ENCODE measurements at places on chromosomes 1 and 21. TPM values are rescaled to one million over a fixed set of nuclear protein-coding genes. Genes with fewer than 3 reads are reported as not detected.

DNA sequence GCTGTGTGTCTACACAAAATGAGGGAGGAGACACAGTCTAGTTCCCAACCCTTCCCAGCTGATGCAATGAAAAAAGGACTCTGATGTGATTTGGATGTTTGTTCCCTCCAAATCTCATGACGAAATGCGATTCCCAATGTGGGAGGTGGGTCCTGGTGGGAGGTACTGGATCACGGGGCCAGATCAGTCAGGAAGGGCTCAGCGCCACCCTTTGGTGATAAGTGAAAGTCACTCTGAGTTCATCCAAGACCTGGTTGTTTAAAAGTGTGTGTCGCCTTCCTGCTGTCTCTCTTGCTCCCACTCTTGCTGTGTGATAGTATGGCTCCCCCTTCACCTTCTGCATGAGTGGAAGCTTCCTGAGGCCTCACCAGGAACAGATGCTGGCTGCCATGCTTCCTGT is 63.2 kb downstream of the GNG4 start:
- no peak for DNase-seq

- no peak for DNase-seq
Observed at GRCh38 chr1:162988869-162989268, 80.3 kb upstream of the RGS4 start.

DNA sequence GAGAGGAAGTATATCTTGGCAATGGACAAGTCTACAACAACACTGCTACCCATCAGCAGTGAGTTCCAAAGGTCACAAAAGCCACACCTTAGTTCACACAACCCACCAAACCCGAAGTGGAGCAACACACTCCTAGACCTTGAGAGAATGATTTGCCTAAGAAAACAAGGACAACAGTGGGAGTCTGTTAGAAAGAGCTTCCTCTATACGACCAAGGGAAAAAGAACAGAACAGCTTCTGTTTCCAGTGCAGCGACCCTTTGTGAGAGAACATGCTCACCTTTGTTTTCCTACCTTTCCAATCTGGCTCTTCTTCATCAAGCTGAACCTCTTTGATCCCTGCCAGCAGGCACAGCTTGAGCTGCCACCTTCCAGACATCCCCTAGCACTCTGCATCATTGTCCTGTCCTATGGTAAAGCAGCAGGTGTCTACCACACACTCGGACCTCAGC is 56.7 kb upstream of the PALMD start:
- DNase-seq, result peak; percentile 27

GRCh38 chr1:161791904-161792655 is 26.0 kb downstream of the ATF6 start:
- DNase-seq, result no peak

DNA sequence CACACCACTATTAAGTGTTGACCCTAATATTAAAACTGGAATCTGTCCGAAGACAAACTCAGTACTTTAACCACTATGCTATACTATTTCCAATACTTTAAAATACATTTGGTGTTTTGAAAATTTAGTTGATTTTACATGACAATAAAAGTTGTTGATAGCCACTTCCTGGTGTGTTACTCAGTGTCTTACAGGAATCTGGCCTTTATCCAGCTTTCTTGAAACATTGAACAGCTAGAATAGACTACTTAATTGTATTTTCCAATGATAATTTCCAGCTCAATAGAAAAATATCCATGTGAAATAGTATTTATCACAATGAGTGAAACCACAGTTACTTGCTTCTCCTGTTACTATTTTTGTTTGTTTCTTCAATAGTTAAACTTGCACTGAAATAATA is 369.6 kb upstream of the ADGRL4 start:
- DNase-seq, result no peak

DNA sequence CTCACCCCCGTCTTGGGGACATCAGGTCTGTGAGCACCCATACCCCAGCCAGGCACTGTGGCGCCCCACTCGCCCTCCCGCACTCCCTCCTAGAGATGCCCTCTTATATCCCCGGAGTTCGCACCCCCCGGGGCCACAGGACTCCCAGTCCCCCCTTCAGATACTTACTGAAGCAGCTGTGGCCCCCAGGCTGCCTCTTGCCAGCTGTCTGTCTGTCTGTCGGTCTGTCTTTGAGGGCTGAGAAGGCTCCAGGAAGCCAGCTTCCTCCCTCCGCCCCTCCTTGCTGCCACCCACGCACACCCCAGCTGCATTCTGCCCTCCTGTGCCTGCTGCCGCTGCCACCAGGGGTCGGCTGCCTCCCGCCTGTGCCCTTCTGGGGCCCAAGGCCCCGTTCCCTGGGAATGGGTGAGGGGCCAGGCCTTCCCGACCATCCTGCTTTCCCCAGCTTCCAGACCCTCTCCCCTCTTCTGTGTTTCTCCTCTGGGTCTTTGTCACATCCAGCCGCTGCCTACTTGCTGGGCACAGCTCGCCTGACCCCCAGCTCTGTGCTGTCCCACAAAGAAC is at the start of gene PTPN7:
Gene PTPN7, minus strand, starts transcription at position 226 of the 564 bp plus-strand sequence. CDS start 1,200 bp downstream, outside the sequence.
- DNase-seq, result peak; percentile 61

GRCh38 chr1:31828341-31828740 is 12.5 kb upstream of the SPOCD1 start:
- DNase-seq, result no peak

GRCh38 chr21:17476006-17476405 is 36.8 kb upstream of the CXADR start:
- DNase-seq, result no peak

DNA sequence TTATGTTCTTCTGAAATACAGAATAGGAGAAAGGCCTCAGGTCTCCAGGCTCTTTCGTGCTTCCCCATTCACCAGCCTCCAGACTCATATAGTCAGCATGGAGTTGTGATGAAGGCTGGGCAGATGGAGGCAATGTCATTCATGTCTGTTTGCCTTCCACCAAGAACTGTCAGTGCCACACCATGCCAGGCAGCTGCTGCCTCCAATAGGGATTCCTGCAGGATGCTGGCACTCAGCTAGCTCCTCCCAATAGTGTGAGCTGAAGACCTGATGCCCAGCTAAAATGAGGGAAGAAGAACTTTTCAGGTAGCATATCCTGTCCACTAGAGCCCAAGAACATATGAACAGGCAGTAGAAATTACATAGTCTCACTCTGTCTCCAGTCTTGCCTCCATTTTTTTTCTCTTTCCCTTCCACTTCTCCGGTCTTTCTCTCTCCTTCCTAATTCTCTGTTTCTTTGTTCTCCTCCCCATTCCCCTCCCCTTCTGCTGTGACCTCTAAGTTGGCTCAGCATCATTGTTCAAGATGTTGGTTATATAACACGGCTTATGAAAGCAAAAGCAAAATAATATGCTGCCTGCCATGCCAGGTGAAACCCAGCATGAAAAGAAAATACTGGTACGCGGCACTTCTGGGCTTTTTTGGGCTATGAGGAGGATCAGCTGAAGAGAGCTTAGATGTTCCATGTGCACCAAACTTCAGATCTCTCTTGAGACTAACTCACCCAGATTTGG is 17.3 kb downstream of the GLUL start:
- no peak for DNase-seq

DNA sequence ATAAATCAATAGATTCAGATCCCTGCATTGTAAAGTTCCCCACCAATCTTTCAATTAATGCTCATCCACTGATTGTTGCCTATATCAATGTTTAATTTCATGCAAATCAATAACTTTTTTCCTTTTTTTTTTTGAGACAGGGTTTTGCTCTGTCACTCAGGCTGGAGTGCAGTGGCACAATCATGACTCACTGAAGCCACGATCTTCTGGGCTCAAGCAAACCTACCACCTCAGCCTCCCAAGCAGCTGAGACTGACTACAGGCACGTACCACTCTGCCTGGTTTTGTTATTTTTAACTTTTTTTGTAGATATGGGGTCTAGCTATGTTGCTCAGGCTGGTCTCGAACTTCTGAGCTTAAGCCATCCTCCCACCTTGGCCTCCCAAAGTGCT is 25.7 kb downstream of the DIO1 start:
- DNase-seq, result no peak

GRCh38 chr21:43361493-43362296 is 65.2 kb downstream of the SIK1 start:
- peak; percentile 71 for DNase-seq

GRCh38 chr1:25700144-25700523 is 83.5 kb downstream of the MAN1C1 start:
- peak; percentile 47 for DNase-seq

- no peak for DNase-seq
Observed at GRCh38 chr1:162458236-162458635, 39.4 kb upstream of the UHMK1 start.

- DNase-seq, result no peak
Observed at GRCh38 chr1:5821540-5822176, 170.6 kb downstream of the NPHP4 start.

- DNase-seq, result no peak
Observed at GRCh38 chr1:54543729-54544496, 4.1 kb upstream of the ACOT11 start.

The UBE4B gene
- total RNA-seq, result 145 TPM

The DSCAM gene
- 0.16 TPM for total RNA-seq

The MPZ gene
- 3.0 TPM for total RNA-seq

The KNCN gene
- not detected for total RNA-seq

The NAV1 gene
- total RNA-seq, result 18.1 TPM

The HSD3B2 gene
- total RNA-seq, result 3.3 TPM

All from transverse colon (tissue), 4 donors.